Lung (tissue), 17 donors: ENCODE measurements at places on chromosomes 5 and 9.

DNA sequence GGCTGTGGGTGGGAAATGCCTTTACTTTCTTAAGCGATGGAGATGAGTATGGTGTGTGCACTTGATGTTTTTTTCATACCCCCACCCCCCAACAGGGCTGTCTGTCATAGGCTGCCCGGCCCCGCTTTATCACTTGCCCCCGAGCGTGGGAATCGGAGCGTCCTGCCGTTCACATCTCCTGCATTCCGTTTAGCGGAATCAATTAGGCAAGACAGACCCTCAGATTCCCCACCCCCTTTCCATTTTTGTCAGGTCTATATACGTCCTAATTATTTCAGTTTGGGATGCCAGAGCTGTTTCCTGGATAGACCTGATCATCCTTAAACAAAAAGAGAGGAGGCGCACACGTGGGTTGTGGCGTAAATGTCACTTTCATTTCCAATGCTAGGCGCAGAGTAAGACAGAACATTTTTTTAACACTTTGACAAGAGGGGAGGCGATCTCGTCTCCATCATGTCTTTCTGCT, 217.2 kb downstream of the MEF2C start:
- peak; percentile 10 for DNase-seq

DNA sequence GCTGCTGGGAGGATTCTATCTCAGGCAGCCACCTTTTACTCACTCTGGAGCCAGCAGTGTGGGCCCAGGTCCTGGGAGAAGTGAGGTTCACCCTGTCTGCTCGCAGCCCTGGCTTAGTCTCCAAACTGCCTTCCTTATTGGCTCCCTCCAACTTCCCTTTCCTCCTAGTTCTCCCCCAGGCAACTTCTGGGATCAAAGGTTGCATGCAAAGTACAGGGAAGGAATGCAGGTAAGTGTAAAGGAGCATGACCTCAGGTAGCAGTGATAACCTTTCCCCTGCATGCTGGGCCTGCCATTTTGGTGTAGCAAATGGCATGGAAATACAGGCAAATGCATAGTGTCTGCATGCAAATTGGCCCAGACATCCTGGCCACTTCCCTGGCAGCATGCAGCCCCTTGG, 53.8 kb upstream of the ARAP3 start:
- no peak for DNase-seq

- no peak for DNase-seq
These were observed 8.8 kb downstream of the GARNL3 start for GRCh38 chr9:127273326-127273725.

DNA sequence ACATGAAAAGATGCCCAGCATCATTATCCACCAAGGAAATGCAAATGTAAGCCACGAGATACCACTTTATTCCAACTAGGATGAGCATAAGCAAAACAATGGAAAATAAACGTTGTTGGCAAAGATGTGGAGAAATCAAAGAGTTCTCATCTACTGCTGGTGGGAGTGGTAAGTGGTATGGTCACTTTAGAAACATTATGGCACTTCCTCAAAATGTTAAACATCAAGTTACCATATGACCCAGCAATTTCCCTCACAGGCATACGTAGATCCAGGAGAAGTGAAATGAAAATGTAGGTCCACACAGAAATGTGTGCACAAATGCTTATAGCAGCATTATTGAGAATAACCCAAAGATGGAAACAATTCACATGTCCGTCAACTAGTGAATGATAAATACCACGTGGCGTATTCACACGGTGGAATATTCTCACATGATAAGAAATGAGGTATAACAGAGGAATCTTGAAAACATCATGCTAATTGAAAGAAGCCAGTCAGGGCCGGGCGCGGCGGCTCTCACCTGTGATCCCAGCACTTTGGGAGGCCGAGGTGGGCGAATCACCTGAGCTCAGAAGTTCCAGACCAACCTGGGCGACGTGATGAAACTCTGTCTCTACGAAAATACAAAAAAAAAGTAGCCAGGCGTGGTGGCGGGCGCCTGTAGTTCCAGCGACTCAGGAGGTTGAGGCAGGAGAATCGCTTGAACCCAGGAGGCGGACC, 16.4 kb upstream of the FLT4 start:
- no peak for DNase-seq

- DNase-seq, result no peak
These were observed 700.5 kb upstream of the CDH10 start for GRCh38 chr5:25345240-25345771.

- DNase-seq, result no peak
These were observed 34.0 kb downstream of the CDC42SE2 start for GRCh38 chr5:131297886-131298285.

DNA sequence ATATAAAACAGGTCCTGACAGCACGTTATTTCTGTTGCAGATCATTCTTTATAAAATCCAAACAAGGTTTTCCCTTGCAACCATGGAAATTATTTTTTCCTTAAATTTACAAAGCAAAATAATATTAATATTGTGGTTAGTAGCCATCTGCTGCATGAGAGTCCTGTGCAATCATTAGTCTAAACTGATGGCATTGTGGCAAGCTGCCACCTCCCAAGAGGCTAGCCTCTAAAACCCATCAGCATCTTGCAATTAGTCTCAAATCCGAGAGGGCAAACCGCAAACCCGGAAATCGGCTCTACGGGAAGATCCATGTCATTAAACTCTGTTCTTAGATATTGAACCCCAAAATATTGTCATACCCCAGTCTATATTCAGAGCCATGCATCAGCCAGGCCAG, 11.3 kb upstream of the CDH6 start:
- no peak for DNase-seq
